ENCODE measurements at places on chromosomes 7 and 10.

DNA sequence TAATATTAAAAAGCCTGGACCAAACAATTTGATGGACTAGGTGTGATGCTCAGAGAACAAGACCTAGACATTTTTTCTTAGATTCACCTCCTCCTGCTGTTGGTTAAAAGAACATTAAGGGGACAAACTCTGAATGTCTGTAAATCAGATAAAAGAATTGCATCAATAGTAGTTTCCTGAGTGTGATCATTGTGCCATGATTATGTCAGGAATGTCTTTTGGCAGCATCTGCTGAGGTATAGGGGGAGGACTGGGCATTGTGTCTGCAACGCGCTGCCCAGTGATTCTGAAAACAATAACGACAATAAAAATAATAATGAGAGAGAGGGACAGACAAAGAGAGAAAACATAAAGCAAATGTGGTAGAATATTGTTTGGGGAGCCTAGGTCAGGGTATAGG, 6.9 kb downstream of the C7orf57 start:
- no peak for DNase-seq

GRCh38 chr10:22325272-22326144, 4.6 kb downstream of the BMI1 start:
- DNase-seq: peak; percentile 26

- no peak for DNase-seq
Observed at GRCh38 chr10:55215699-55216098, 414.7 kb upstream of the PCDH15 start.

GRCh38 chr7:96136600-96137239, 185.2 kb downstream of the SLC25A13 start:
- peak; percentile 84 for DNase-seq

DNA sequence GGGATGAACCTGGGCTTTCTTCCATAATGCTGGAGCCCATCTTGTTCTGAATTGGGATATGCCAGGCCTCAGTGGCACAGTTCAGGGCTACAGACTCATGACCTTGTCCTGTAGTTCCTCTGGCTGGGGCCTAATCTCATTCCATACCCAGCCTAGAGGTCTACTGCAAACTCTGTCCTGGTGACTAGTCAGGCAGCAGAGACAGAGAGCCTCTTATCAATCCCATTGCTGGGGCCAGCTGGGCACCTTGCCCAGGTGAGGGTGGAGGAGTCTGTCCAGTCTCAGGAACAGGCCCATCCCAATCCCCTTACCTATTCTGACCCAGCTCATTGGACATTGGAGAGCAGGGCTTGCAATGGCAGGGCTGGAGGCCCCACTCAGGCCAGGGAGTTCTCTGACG, 28.0 kb upstream of the COMTD1 start:
- no peak for DNase-seq

DNA sequence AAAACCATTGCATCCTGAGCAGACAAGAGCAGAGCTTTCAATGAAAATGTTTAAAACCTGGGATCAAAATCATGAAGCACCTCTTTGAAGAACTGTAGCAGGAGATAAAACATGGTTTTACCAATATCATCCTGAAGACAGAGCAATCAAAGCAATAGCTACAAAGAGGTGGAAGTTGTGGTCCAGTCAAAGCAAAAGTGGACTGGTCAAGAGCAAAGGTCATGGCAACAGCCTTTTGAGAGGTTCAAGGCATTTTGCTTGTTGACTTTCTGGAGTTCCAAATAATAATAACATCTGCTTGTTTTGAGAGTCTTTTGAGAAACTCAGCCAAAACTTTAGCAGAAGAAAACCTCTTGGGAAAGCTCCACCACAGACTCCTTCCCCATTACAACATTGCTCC, 893.9 kb upstream of the POT1 start:
- DNase-seq: no peak

DNA sequence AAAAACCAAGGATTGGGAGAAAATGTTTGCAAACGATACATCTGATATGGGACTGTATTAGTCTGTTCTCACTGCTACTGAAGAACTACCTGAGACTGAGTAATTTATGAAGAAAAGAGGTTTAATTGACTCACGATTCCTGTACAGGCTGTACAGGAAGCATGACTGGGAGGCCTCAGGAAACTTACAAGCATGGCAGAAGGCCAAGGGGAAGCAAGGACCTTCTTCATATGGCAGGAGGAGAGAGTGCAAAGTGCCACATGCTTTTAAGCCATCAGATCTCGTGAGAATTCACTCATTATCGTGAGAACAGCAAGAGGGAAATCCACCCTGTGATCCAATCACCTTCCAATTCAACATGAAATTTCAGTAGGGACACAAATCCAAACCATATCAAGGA, 11.0 kb downstream of the ZNF713 start:
- DNase-seq: no peak

DNA sequence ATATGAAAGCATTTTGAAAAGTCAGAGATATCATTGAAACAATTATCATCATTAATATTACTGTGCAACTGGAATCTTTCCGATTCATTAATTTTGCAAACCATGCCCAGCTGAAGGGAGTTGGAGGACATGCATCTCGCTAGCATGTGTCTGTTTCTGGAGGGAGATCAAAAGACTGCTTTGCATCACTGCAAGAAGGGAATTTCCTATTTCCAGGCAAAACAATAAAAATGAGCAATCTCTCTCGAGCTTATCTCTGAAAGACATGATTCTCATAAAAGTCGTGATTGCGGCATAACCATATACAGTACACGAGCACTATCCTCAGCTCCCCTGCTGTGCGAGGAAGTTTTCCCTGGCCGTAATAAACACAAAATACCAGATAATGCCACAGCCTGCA, 607.6 kb upstream of the DPP6 start:
- no peak for DNase-seq
